Dorsolateral prefrontal cortex (tissue), 122 donors: ENCODE measurements at places on chromosomes 16 and 17. TPM values are rescaled to one million over a fixed set of nuclear protein-coding genes. Genes with fewer than 3 reads are reported as not detected.

KRTAP3-1 gene
- not detected for total RNA-seq

SOX15 gene
- total RNA-seq = 6.3 TPM

DNA sequence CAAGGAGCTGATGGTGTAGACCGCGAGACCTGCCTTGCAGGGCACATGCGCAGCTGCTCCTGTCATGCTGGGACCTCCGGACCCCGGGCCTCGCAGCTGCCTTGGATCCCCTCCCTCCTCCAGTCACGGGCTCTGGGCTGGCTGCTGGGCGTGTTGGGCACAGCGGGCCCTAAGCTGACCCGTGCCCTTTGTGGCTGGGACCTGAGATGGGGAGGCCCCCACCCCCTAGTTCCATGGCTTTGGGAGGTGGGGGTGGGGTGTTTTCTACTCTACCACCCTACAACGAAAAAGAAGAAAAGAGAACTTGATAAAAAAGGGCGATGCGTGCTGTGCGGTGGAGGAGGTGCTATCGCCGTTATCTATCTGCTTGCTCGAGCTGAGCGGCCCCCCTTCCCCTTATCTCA lies 14.5 kb downstream of the ZFPM1 start:
- no peak for DNase-seq

DNA sequence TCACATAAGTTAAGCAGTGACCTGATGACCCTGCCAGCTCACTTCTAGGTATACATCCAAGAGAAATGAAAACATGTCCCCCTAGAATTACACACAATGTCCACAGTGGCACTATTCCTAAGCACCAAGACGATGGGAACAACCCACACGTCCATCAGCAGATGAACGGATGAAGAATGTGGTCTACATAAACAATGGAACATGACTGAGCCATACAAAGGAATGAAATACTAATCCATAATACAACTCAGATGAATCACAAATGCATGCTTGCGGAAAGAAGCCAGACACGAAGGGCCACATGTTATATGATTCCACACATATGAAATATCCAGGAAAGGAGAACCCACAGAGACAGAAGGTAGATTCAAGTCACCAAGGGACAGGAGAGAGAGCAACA lies 17.4 kb downstream of the USP22 start:
- DNase-seq = no peak

DNA sequence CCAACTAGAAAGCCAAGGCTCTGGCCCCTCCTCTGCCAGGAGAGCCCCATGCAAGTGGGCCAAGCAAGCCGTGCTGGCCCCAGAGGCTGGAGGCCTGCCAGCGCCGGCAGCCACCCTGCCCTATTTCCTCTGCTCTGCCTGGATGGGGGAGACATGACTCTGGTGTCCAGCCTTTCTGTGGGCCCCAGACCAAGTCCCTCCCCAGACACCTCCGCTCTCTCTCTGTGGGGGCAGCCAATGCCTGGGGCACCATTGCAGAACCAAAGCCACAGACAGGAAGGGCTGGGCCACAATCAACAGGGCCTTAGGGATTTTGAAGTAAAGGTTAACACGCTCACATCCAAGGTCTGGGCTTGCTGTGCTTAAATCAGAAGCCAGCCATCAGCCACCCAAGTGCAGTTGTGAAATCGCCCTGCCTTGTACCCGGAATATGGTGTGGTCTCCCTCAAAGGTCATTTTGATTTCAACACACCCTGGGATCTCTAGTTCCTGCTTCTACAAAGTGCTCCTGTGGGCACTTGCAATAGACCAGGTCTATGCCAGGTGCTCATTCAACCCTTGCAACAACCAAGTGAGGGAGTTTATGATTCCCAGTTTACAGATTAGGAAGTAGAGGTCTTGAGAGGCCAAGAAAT lies 63.5 kb upstream of the TEX2 start:
- no peak for DNase-seq

DNA sequence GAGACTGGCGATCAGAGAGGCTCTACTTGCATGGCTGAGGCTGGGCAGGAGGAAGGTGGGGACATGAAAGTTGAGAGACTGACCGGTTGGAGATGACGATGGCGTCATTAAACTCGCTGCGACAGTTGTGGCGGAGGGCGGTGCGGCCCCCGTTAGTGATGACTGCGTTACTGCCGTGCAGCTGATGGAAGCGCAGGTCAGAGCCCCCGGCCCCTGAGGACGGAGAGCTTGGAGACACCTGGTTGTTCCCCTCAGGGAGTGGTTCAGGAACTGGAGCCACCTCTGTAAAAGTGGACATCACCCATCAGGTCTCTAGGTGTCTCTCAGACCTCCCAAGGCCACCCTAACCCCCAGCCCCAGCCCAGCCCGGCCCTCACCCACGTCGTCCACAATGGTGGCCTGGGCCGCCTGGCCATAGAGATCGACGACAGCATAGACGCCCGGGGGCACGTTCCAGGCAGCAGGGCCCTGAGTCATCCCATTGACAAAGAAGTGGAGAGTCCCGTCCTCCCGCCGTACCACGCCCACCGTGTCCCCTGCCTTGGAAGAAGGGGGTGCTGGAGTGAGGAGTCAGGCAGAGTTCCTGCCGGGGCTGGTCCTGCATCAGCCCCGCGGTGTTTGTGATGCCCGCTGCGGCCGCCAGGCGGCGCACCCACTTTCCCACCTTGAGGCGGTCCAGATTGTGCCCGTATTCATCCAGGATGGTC lies 5.3 kb downstream of the NEURL4 start:
- no peak for DNase-seq

GRCh38 chr16:1343428-1344242 lies 8.0 kb downstream of the TSR3 start:
- no peak for DNase-seq

DNA sequence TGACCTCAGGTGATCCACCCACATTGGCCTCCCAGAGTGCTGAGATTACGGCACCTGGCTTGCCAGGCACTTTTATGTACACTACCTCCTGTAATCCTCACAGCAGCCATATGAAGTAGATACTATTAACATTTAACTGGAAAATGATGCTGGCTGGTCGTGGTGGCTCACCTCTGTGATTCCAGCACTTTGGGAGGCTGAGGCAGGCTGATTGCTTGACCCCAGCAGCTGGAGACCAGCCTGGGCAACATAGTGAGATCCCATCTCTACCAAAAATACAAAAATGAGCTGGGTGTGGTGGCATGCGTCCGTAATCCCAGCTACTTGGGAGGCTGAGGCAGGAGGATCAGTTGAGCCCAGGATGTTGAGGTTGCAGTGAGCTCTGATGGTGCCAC lies 2.0 kb upstream of the MAPK3 start:
- no peak for DNase-seq
